ENCODE measurements at places on chromosomes 12 and 14.

DNA sequence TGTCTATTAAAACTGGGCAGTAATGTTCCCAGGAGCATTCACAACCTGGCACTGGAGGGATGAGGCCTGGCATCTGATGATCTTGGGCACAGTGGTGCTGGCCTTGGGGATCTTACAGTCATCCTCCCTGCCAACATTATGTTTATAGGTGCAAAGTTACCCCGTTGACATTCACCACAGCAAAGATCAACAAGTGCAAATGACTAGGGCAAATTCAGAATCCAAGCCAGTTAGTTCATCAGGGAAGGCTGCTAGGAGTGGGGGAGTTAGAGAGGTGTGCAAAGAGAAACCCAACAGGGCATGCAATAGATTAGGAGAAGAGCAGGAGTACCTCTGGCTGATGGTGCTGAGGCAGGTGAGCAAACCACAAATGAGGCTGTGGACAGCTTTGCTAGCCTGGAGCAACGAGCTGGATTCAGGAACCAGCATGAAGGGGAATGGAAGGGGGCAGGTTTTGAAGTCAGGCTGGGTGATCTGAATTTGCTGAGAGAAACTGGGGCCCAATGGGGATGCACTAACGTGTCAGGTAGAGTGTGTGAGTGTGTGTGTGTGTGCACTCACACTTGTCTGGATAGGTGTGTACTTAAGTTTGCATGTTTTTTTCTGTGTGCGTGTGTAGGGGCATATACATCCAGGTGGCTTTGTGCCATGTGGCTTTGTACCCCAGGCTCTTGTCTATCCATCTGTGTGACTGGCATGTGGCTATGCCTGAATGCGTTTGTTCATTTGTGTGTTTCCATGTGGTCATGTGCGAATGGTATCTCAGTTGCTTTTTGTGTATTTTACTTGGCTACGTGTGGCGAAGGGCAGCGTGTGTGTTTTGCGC lies 1.6 kb downstream of the CISTR start:
- DNase-seq = no peak

DNA sequence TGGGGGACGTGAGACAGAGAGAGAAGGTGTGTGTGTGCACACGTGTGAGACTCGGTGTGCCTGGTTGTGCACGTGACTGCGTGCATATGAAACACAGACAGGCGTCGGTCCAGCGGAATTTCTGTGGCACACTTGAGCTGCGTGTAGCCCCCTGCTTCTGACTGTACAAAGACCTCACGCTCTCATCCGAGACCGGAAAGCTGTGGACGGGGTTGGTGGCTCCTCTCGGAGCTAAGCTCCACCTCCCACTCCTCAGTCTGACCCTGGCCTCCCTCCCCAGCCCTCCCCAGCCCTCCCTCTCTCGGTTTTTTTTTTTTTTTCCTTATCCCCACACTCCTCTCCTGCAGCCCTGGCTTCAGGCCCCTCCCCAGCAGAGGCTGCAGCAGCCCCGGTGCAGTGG lies 8.3 kb upstream of the C14orf180 start:
- DNase-seq = no peak

DNA sequence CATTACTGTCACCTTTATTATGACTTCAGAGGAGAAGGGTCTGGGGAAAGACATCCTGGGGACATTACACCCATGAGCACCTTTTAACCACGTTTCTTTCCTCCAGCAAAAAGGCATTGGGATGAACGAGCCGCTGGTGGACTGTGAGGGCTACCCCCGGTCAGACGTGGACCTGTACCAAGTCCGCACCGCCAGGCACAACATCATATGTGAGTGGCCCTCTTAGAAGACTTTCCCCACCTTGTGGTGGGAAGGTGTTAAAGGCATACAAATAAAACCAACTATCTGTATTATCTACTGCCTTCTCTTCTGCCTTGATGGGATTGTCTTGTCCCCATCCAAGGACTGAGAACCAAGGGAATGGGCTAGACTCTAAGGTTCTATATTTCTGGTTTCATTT lies 6.0 kb downstream of the PSMD9 start:
- DNase-seq = no peak

DNA sequence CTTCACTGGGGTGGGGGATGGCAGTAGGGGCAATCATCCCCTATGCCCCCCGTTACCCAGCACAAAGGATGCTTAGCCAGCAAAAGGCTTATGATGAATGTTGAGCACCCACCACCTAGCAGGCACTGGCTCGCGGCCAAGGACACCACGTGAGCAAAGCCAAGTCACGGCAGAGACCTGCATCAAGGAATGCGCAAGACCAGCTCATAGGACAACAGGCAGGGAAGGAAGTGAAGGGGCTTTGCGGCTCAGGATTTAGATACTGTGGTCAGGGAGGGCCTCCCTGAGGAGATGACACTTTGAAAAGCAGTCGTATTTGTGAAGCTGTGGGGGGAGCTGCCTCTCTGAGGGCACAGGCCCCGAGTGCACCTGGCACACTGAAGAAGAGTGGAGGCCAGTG lies 32.8 kb downstream of the SH2B3 start:
- no peak for DNase-seq

- DNase-seq = peak; percentile 88
Measured at GRCh38 chr14:73744874-73745529, 30.8 kb upstream of the PNMA1 start.

- no peak for DNase-seq
Measured at GRCh38 chr12:123928897-123929296, 43.7 kb downstream of the CCDC92 start.

GRCh38 chr12:88308825-88309224 lies 166.7 kb downstream of the TMTC3 start:
- no peak for DNase-seq

GRCh38 chr12:110537605-110538409 lies 35.7 kb downstream of the RAD9B start:
- DNase-seq = peak; percentile 42

- no peak for DNase-seq
Measured at GRCh38 chr12:4281173-4281654, 7.7 kb downstream of the CCND2 start.

DNA sequence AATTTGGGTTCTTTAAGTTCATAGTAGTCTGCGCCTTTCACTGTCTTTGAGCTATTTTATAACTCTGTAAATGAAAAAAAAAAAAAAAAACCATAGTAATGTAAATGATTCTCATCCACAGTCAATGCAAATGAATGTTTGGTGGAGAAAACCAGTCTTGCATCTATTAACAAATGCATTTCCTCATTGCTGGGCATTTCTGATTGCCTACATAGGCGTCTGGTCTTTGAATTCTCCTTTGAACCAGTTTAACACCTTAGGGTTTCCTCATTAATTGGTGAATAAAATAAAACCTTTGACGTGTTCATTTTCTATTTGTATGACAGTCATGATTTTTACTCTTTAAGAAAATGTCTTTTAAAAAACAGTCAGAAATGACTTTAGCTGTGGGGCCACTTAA lies 114.8 kb downstream of the C12orf75 start:
- DNase-seq = no peak

DNA sequence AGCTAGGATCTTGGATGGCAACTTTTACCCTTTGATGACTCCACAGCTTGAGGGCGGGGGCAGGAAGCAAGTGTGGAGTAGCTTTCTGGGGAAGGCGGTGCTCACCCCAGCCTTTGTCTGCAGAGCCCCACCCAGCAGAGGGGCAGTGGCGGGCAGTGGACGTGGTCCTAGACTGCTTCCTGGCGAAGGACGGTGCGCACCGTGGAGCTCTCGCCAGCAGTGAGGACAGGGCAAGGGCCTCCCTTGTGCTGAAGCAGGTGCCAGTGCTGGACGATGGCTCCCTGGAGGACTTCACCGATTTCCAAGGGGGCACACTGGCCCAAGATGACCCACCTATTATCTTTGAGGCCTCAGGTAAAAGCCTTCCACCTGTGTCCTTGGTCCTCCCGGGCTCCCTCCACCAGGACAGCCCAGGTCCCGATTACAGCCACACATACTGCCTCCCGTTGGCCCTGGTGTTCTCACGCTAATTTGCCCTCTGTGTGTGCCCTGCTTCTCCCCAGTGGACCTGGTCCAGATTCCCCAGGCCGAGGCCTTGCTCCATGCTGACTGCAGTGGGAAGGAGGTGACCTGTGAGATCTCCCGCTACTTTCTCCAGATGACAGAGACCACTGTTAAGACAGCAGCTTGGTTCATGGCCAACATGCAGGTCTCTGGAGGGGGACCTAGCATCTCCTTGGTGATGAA lies 1.2 kb downstream of the TAPBPL start:
- peak; percentile 88 for DNase-seq

- no peak for DNase-seq
Measured at GRCh38 chr14:90609376-90609775, 206.9 kb downstream of the TTC7B start.

DNA sequence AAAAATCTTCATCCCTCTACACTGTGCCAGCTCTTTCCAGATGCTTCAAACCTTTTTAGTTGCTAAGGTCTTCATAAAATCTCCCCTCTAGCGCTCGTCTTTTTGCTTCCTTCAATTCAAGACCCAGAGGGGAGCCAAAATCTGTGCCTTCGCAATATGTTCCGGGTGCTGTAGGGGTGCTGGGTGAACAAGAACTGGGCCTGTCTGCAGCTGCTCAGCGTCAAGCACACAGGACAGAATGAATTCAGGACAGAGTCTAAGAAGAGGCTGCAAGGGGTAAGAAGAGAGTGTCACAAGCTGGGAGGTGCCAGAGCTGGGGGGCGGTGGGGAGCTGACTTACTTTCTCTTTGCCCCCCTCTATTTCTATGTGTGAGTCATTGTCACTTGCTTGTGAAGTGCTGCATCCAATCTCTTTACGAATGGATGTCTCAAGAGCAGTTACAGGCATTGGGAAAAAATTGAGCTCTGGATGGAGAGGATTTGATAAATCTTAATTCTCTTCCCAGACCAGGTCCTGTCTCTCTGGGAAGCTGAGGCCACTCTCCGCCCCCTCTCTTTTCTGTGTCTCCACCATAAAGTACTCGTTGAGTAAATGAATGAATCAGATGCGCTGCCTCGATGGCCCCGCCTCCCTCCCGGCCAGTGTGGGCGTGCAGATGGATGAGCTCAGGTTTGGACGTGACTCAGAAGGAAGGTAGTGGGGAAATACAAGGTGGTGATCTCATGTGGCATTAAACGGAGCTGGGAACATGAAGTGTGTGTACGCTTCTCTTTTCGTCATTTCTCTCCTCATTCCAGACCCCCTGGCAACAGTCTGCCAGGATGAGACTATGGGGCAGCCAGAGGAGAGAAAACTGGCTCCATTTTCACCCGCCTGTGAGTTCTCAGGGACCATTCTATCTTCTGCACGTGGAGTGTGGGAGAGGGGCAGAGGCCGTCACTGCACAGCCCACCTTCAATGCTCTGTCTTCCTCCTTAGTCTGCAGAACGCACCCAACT lies 91.3 kb downstream of the TSPAN9 start:
- DNase-seq = no peak

DNA sequence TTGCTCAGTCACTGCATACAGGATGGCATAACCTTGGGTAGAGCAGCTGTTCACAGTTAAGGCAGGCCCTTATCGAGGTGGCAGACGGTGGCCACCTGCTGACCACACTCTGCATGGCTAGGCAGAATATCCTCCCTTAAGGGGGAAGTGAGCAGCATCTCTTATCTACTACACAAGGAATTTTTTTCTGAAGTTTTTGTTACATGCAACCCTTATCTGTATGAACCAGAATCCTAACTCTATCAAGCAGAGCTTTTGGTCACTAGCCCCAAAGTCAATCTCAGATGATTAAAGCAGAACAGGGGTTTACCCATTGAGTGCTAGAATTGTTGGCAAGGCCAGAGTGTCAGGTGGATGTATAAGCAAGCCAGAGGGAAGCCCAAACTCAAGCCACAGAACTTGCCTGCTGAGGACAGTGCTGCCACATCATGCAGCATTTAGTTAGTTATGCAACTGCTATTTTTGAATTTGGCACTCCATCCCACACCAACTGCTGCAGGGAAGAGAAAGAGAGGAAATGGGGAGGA lies 192.8 kb downstream of the TBX5 start:
- DNase-seq = no peak

DNA sequence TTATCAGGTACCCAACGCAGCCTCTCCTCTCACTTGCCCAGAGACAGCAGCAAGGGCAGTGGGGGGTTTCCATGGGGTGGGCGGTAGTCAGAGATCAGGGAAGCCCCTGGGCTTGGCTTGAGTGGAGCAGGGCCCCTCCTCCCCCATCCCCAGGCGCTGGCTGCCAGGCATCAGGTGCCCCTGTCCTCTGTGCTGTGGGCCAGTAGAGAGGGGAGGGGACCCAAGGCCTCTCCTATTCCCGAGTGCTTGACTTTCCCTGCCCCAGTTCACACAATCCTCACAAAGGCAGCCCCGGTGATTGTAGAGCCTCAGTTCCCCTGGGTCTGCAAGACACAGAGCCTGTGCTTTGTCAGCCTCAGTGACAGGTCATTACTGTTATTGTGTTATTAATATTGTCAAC lies 57.7 kb downstream of the MVK start:
- no peak for DNase-seq

DNA sequence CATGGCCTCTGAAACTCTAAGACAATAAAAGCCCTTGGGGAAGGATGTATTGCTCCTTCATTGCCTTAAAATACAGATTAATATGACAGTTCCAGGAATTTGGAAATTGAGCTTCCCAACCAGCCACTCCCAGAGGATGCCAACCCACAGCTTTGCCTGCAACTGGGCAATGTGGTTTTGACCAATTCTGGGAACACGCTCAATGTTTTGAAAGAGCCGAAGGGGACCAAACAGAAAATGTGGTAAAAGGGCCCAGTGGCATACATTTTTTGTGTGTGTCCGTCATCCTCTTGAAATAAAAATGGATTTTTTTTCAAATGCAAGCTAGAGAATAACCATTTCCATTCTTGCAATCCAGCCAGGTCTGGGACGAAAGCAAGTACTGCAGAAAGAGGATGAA lies 88.3 kb upstream of the PLEKHG7 start:
- DNase-seq = no peak

DNA sequence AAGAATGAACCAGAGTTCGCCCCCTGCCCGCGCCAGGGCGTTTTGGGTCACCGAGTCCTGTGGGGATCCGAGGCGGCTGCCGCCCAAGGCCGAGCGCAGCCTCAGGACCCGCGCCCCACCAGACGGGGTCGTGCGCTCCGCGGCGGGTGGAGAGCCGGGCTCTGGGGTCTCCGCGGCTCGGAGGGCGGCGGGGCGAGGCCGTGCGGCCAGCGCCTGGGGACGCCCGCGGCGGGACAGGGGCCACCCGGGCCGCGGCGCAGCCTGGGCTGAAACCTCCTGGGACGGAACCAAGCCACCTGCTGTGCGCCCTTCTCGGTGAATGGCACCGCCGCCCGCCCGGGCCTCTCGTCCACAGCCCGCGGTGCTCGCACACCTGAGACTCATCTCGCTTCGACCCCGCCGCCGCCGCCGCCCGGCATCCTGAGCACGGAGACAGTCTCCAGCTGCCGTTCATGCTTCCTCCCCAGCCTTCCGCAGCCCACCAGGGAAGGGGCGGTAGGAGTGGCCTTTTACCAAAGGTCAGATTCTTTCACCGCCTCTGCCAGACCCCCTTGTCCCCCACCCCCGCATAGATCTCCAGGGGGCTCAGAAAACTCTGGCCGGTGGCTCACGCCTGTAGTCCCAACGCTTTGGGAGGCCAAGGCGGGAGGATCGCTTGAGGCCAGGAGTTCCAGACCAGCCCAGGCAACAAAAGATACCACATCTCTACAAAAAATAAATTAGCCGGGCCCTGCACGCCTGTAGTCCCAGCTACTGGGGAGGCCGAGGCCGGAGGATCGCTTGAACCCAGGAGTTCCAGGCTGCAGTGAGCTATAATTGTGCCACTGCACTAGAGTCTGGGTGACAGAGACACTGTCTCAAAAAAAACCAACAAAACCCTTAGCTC lies 901 bp downstream of the B3GNT4 start:
- DNase-seq = no peak

- DNase-seq = no peak
Measured at GRCh38 chr12:5963515-5963914, 18.5 kb upstream of the ANO2 start.
